ENCODE measurements at places on chromosomes 13 and 19.

GRCh38 chr13:20685092-20685491 is 18.4 kb upstream of the IL17D start:
- no peak for DNase-seq

DNA sequence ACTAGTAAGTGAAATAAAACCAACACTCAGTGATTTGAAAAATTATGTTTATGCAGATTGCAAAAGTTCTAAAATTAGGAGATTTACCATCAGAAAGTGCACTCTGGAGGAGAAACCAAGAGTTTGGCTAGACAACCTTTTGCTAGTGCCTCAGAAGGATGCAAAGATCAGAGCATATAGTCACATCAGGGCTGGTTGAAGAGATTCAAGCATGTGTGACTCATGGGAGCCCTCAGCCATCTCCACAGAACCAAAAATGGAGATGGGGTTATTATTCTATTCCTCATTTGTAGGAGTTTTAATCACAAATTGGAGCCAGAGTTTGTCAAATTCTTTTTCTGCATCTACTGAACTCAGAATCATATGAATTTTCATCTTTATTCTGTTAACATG is 32.9 kb upstream of the OXGR1 start:
- DNase-seq = no peak

DNA sequence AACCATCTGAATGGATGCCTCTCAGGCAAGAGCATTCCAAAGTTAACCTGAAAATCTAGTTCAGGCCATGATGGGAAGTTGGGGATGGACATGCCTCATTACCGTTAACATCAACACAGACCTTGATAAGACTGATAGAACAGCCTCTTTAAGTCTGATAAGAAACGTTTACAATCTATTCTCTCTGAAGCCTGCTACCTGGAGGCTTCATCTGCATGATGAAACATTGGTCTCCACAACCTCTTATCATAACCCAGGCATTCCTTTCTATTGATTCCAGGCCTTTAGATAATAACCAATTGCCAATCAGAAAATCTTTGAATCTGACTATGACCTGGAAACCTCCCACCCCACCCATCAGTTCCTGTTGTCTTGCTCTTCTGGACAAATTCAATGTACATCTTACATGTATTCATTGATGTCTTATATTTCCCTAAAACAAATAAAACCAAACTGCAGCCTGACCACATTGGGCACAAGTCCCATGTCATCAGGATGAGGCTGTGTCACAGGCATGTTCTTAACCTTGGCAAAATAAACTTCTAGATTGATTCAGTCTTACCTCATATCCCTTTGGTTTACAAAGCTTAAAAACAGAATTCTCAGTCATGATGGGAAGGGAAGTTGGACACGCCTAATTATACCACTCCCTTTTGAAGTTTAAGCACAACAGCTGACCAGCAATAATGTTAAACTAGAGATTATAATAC is 843.8 kb upstream of the SPRY2 start:
- DNase-seq = no peak

DNA sequence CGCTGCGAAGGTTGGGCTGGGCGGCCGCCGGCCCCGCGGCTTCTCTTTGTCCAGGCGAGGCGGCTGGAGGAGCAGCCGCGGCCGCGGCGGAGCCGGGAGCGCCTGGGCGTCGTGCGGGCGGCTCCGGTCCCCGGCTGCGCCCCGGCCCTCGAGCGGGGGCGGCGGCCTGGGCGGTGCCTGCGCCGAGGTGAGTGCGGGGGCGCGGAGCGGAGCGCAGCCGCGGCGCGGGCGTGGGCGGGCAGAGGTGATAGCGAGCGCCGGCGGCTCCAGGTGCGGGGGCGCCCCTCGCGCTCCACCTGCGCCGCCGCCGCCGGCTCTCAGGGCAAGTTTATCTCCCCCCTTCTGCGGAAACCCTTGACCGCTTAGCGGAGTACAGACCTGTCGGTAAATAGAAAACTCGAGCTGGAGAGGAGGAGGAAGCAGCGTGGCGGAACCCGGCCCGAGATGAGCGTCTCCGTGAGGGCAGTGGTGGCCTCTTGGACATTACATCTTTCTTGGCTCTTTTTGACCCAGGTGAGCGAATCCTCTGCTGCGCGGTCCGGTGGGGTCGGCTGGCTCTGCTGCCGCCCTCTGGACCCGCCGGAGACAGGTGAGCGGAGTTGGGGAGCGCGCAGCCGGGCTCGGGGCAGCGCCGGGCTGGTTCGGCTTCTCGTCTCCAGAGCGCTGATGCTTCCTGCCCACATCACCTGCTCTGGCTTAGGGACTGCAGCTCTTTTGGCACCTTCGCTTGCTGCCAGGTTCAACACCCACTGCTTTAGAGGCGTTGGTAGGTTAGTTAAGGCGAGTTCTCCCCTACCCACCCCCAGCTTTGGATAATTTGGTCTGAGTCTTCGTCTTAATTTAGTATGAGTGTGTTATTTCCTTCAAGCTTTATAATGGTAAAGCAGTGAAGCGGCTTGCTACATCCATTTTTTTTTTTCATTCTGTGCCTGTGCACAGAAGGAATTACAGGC is at the start of gene MTUS2:
Gene MTUS2, plus strand, starts transcription at position 241 of the 953 bp plus-strand sequence.
- DNase-seq = no peak

DNA sequence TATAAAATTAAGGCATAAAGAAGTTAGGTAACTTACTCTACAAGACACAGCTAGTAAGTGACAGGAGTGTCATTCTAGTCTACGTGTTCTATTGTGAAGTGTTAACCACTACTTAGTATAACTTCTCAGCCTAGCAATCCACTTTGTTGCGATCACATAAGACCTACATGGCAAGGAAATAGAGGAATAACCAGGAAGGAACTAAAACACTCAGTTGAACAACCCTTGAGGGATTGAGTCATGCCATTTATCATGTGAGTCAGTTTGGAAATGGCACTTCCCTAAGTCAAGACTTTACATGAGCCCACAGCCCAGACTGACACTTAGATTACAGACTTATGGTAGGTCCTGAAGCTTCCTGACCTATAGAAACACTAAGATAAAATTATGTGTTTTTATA is 279.5 kb upstream of the PCDH20 start:
- DNase-seq = no peak

DNA sequence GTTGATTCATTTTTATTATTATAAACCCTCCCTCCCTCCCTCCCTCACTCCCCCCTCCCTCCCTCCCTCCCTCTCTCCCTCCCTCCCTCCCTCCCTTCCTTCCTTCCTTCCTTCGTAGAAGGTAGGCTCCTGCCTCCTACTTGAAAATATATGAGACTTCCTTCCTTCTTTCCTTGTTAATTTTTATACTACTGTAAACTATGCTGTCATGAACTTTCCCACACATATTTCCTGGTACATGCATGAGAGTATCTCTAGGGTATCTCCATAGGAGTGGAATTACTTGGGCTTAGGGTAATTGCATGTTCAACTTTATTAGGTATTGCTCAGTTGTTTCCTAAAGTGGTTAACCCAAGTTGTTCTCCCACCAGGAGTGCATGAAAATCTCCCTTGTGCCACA is 330.6 kb downstream of the KCNRG start:
- no peak for DNase-seq

DNA sequence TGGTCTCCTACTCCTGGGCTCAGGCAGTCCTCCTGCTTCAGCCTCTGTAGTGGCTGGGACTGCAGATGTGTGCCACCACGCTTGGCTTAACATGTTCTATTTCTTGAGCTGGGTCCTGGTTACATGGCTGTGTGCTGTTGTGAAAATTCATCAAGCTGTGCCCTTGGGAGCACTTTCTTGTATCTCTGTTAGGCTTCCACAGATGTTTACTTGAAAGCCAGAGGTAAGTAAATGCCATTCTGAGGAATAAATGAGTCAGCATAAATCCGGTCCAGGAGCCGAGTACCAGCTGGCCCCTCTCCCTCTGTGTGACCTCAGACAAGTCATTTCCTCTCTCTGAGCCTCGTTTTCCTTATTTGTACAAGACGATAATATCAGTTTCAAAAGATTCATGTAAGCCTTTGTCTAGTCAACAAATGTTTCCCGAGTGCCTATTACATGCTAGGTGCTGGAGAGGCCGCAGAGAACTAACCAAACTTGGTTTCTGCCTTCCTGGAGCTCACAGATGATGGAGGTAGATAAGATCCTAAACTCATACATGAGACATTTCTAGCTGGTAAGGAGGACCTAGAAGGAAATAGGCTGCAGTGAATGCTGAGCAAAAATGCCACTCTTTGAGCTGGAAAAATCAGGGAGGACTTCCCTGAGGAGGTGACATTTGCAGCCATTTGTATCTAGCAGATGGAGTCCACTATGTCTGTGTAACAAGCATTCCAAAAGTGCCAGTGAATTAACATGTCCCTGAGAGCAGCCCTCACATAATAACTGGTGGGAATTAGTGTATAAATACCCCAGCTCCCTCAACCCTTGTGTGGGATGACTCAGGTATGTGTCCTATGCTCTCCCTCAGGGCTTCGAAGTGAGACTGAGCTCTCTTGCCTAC is 2.7 kb upstream of the RASAL3 start:
- DNase-seq = no peak

- DNase-seq = no peak
Observed at GRCh38 chr13:78131811-78132210, 213.2 kb upstream of the EDNRB start.

GRCh38 chr13:20394506-20394905 is 131.2 kb downstream of the CRYL1 start:
- no peak for DNase-seq

DNA sequence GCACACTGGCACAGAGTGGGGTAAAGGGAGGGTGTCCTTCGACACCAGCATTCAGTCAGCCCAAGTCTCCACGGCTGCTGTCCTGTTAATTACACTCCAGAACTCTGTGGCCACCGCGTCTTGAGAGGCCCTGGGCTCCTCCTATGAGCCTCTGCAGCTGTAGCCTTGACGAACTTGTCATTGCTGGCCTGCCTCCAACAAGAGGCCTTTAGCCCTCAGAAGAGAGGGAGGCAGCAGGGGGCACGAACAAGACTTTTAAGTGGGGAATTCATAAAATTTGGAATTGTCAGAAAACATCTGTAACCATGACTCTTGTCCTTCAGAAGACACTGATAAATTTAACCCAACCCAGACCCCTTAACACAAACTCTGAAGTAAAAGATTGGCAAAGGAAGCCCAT is 241.9 kb downstream of the UQCRFS1 start:
- no peak for DNase-seq

DNA sequence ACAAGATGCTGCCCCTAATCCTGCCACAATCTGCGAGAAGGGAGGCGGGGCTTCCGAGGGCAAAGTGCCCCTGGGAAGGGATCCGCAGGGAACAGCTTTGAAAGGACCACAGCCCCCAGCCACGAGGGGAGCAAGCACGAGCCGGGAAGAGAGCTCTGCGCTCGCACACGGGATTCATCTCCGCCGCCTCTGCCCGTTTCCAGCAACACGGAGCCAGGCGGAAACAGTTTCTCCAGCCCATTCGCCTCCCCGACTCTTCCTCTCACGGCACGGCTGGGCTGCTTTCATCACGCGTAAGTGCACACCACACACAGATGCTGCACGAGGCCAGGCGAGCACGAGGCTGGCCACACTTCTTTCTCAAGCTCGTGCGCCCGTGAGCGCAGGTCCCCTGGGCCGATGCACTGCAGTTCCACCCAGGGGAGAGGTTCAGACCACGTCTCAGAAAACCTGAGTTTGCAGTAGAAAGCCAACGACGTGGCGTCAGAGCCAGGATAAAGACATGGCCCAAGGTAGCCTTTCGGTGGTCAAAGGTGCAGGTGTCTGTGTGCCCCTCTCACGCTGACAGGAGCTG is 33.6 kb downstream of the NAXD start:
- no peak for DNase-seq

DNA sequence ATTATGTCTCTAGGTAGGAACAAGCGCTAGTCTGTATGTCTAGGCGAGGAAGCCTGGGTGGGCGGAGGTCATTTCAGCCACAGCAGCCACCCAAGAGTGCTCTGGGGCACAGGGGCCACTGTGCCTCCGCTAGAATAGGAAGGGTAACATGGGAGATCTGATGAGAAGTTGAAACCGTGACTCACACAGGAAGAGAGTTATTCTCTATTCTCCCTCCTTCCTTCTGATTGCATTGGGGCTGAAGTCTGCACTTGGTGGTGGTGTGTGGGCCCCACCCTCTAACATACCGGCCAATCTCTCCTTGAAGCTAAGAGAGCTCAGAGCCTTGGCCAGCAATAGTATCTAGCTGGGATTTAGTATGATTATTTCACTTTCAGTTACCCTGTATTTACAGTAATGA is 20.3 kb upstream of the GGACT start:
- DNase-seq = no peak

DNA sequence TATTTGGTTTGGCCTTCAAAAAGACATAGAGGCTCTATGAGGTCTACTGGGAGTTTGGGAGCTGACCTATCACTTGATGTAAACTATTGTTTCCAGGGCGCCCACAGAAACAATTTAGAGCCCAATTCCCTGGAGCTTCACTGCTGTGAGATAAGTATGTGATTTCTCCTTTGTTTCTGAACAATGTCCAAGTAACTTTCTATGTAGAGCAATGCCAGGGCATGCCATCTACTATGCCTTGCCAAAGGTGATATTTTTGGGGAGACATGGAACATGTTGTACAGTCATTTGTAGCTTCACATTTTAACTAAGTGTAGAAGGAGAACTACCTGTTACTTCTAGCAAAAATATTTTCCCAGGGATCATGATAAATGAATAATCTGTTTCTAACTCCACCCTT is 872.6 kb downstream of the GPC5 start:
- no peak for DNase-seq

DNA sequence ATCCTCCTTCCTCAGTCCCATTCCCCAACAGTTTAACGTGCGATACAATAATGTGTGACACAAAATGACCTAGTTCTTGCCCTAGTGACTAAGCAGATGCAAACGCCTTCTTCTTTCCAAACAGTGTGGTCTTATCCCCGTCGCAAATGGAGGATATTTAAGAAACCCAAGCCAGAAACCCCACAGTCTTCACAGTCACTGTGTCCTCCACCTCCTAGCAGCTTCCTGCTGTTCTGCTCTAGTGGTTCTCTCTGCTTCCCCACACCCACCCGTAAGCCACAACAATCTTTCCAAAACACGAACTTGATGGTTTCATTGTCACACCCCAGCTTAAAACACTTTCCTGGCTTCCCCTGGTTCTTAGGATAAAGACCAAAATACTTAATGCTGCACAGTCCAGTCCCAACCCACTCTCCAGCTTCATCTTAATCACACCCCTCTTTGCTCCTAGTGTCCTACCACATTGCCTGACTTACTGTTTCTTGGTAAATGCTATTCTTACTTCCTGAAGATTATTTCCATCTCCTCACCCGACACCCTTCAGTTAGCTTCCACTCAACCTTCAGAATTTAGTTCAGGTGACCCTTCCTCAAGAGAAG is 32.3 kb downstream of the ITM2B start:
- no peak for DNase-seq

GRCh38 chr19:18436671-18437490 is 1.1 kb downstream of the ISYNA1 start:
- DNase-seq = no peak

GRCh38 chr13:77184455-77184854 is 142.4 kb downstream of the MYCBP2 start:
- DNase-seq = no peak

GRCh38 chr13:34914416-34914815 is 27.7 kb upstream of the NBEA start:
- no peak for DNase-seq

Data from astrocyte of the cerebellum (primary cell).